ENCODE measurements at places on chromosomes 1 and 21. TPM values are rescaled to one million over a fixed set of nuclear protein-coding genes. Genes with fewer than 3 reads are reported as not detected.

CD1B gene
- polyA plus RNA-seq = not detected

LENEP gene
- not detected for polyA plus RNA-seq

UROD gene
- polyA plus RNA-seq = 88.3 TPM

DNA sequence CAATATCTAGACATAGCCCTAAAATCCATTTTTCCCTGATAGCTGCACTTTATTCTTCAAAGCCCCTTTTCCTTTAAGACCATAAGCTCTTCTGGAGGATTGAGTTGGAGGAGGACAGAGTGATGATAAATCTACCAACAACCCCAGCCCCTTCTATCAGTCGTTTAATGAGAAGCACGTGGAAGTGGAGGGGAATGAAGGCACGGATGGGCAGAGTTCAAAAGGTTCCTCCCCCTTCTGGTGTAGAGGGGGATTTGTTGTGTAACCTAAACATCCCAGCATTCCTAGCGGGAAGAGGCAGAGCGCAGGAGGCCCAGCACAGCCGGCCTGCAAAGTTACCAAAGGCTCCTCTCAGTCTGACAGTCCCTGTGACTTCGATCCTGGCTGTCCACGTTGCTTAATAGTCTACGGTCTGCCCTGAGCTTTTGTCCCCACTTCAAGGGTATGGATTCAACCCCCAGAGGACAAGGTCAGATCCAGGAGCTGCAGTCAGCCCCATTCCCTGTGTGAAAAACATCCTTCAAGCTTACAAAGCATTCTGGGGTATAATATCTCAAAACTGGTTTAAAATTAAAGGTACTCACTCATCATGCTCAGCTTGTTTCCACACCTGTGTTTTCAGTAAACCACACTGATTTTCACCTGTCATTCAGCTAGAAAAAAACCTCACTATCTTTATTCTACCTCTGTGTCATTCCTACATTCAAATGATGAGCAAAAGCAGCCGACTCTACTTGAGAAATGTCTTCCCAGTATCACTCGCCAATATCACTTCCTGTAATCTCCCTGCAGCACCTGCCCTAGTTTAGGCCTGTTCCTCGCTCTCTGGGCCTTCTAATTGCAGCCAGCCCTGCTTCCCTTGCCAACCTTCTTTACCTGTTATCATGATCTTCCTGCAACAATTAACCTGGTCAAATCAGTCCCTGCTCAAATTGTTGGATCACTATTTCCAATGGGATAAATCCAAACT is 117.9 kb downstream of the PLPP3 start:
- DNase-seq = no peak

GRCh38 chr1:176382163-176382562 is 80.8 kb upstream of the PAPPA2 start:
- DNase-seq = no peak

Measured in muscle of leg (tissue), 16 donors.